ENCODE measurements at places on chromosomes 12 and 14.
A peak's percentile ranks its signal among the peaks of the same experiment; 100 is the strongest.

GRCh38 chr14:90299408-90299807 is 32.3 kb downstream of the NRDE2 start:
- no peak for DNase-seq

DNA sequence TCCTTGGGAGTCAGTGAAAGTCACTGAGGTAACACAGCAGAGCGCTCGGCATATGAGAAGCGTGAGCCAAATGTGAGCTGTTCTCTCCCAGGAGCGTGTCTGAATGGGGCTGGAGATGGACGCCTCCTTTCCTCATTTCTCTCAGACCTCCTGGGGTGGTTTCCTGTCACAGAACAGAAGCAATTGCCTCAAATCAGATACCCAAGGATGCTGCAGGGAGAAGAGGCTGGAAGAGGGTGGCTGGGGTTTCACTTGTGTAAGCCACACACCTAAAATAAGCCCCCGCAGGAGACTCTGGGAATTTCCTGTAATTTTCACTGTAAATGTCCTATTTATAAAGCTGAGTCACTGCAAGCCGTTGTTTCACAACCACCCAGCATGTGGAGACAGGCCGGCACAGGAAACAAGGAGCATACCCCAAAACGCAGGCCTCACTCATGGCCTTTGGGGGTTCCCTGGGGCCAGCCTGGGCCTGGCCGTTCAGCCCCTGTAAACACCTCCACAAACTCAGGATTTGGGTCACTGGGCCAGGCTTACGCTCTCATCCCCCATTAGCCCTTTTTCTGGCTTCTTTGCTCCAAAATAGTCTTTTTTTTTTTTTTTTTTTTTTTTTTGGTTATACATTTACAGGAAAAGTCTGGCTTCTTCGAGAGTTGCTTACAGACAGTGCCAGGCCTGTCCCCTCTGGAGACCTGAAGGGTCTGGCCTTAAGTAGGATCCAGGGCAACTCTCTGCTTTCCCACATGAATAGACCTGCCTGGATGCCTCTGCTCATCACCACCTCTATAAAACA is 55.3 kb downstream of the VCPKMT start:
- peak; percentile 12 for DNase-seq

- no peak for DNase-seq
Measured at GRCh38 chr12:19058235-19059021, 71.1 kb upstream of the PLEKHA5 start.

DNA sequence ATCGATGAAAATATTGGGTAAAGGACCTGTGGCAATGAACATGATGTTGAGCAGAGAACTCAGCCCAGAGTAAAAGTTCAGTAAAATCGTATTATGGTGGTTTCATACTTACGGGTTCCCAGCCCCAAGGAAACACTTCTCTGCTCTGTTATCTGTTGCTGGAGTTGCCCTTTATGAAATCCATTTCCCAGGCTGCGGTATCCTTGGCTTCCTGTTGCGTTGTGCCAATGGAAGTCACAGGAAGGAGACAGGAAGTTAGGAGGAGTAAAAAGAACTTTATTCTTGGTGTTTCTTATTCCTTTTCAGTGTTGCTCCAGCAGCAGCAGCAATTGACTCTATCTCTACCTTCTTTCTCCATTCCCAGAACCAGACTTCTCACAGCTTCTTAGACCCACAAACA is 965.2 kb downstream of the VRK1 start:
- DNase-seq = no peak

- DNase-seq = no peak
Measured at GRCh38 chr14:103061482-103061976, 4.2 kb upstream of the CDC42BPB start.

DNA sequence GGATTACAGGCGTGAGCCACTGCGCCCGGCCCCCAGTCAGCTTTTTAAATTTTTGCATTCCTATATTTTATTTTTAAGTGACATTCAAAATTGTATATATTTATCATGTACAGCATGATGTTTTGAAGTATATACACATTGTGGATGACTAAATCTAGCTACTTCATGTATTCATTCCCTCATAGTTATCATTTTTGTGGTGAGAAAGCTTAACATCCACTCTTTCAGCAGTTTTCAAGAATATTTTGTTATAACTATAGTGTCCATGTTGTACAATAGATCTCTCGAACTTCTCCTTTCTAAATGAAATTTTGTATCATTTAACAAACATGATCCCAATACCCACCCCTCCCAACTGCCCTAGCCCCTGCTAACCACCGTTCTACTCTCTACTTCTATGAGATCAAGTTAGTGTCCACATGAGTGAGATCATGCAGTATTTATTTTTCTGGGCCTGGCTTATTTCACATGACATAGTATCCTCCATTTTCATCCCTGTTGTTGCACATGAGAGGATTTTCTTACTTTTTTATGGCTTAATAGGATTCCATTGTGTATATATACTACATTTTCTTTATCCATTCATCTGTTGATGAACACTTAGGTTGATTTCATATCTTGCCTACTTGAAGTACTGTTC is 8.8 kb upstream of the HEBP1 start:
- no peak for DNase-seq

- no peak for DNase-seq
Measured at GRCh38 chr14:22580625-22581024, 8.4 kb downstream of the DAD1 start.

DNA sequence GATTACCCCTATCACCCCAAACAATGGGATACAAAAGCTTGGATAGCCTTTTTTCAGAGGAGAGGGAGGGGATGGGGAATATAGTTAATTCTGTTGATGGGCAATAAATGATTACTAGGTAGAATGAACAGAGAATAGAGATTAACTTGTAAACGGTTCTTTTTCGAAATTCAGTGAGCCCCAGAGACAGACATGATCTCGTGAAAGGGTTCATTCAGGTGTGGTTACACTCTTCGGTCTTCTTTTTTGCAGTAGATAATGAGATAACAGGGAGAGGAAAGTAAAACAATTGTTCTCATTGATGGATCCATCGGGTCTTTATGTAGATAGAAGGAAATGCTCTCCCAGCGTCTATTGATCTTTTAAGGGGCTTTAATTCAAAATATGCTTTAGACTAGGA is 69.3 kb upstream of the RASSF8 start:
- no peak for DNase-seq

GRCh38 chr14:73460691-73461127 is 2.4 kb upstream of the NUMB start:
- no peak for DNase-seq

DNA sequence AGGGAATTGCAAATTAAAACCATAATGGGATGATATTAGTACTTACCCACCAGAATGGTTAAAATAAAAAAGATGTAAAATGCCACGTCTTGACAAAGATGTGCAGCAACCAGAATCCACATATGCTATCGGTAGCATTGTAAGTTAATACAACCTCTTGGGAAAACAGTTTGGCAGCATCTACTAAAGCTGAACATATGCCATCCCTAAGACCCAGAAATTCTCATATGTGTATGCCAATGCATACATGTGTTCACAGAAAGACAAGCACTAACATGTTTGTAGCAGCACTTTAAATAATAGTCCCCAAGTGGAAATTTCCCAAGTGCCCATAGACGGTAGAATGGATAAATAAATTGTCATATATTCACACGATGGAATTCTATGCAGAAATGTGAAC is 28.3 kb upstream of the SLC5A8 start:
- peak; percentile 93 for DNase-seq

DNA sequence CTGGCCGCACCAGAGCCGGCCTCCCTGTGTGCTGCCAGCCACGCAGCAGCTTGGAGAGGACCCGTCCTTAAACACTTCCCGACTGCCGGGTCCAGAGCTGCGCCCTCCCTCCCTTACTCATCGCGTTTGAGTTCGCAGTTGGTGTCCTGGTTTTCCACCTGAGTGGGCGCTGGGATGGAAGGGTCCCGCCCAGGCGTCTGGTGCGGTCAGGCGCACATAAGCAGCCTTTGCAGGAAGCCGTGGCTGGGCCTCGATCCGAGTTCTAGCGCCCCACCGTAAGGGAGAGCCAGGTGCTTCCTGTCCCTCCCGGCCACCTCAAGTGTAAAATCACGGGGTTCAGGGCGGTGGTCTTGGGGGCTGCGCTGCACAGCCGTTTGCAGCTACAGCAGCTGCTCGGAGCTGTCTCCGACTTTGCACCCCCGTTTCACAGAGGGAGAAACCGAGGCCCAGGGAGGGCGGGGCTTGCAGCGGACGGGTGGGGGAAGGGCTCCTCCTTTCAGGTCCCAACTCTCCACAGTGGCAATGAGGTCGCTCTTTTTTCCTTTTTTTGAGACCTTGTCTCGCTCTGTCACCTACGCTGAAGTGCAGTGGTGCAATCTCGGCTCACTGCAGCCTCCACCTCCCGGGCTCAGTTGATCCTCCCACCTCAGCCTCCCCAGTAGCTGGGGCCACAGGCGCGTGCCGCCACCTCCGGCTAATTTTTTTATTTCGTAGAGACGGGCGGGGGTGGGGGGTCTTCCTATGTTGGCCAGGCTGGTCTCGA is 51.3 kb downstream of the LRCOL1 start:
- no peak for DNase-seq

DNA sequence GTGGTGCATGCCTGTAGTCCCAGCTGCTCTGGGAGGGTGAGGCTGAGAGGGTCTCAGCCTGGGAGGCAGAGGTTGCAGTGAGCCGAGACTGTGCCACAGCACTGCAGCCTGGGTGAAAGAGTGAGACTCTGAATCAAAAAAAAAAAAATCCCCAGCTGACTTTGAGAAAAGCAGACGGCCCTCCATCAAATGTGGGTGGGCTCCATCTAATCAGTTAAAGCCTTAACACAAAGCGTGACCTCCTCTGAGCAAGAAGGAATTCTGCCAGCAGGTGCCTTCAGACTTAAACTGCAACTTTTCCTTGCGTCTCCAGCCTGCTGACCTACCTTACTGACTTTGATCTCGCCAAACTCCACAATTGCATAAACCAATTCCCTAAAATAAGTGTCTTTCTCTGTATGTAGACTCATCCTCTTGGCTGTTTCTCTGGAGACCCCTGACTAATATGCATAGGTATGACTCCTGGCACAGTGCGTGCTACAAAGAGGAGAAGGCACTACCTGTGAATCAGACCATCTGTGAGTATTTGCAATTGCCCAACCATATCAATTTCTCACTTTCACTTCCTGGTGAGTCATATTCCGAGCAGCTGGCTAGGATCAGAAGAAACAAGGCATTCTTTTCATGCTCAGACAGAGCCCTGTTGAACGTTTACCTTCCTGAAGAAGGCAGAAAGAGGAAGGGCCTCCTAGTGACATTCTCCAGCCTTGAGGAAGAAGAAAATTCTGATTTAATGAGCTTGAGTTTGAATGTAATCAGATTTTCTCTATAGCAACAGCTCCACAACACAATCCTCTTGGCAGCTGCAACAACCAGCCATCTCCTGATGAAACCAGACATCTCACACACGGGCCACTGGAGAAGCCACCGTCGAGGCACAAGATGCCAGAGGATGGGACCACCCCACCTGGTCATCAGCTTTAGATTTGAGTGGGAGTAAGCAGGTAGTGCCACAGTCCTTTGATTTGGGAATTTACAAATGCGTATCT is 54.3 kb downstream of the CLMN start:
- DNase-seq = peak; percentile 70

DNA sequence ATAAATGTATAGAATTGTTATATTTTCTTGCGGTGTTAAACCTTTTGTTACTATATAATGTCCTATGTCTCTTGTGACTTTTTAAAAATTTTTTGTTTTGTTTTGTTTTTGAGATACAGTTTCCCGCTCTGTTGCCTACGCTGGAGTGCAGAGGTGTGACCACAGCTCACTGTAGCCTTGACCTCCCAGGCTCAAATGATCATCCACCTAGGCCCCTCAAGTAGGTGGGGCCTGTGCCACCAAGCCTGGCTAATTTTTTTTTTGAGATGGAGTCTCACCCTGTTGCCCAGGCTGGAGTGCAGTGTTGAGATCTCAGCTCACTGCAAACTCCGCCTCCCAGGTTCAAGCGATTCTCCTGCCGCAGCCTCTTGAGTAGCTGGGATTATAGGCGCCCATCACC is 26.5 kb upstream of the RCOR1 start:
- DNase-seq = no peak

GRCh38 chr14:25095736-25096437 is 45.9 kb upstream of the STXBP6 start:
- DNase-seq = no peak

- DNase-seq = no peak
Measured at GRCh38 chr12:128956755-128957154, 103.5 kb downstream of the GLT1D1 start.

GRCh38 chr12:7068994-7069346 is 8.5 kb downstream of the C1S start:
- DNase-seq = no peak

- no peak for DNase-seq
Measured at GRCh38 chr12:1213618-1214205, 222.7 kb downstream of the ERC1 start.

DNA sequence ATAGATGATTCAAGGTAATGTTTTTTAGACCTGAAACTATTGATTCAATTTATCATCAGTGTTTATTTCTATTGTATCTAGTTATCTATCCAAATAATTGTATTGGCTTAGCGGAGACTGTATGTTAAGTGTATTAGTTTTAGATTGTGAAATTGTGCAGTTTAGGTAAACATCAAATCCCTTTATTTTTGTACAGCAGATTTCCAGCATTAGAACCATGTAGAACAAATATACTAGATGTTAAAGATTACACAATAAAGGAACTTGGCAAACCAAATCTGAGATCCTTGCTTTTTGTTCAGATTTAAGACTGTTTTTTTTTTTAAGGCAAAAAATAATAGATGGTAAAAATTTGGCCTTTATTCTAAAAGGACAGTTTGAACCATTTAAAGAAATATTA is 39.3 kb downstream of the PPM1A start:
- DNase-seq = no peak

DNA sequence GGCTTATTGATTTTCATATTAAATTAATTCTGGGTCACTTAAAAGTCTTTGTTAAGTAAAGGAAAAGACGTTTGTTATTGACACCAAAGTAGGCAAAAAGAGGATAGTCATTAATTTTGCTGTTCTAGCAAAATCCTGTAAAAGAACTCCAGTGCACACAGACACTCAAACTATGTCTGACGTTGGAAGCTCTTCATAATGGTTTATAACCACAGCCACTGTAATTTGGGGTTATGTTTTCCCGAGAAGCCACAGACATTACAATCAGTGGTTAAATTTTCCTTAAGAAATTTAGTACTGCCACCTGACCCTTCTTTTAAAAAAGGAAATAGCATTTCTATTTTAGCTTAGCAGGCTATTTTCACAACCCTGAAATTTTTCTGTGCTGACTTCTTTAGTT is 267.5 kb downstream of the CCDC91 start:
- no peak for DNase-seq

DNA sequence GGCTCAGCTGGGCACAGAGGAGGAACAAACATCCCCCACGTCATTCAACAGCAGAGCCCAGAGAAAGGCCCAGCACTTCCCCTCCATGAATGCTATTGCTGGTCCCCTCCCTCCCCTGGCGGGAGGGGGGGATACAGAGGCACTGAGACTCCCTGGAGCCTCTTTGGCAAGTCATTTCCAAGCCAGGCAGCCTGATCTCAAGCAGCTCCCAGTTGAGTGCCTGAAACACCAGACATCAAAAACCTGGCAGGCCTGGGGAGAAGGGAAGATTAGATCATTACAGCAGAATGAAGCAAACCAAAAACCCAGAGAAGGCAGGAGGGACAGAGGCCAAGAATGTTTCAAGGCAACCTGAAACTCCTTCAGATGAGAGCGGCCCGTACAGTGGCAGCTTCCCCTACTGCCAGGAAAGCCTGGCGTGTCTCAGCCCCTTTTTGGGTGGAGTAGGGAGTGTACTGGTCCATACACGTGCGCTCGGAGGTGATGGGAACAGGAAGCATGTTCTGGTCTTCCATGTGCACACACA is 92.1 kb downstream of the LRRC74A start:
- DNase-seq = peak; percentile 83

- DNase-seq = no peak
Measured at GRCh38 chr12:27805238-27805637, 25.2 kb upstream of the MANSC4 start.

GRCh38 chr14:47966076-47966810 is 290.8 kb upstream of the MDGA2 start:
- DNase-seq = no peak

Data from DMS 273 treated with DMSO at 0.1 percent for 48 hours (cell line).